Endothelial cell (in vitro differentiated cells): ENCODE measurements at places on chromosomes 6 and 20.
A peak's percentile ranks its signal among the peaks of the same experiment; 100 is the strongest.

GRCh38 chr6:120779441-120779840 is 554.8 kb downstream of the TBC1D32 start:
- no peak for DNase-seq

GRCh38 chr6:166707045-166707444 is 80.0 kb upstream of the RPS6KA2 start:
- peak; percentile 76 for DNase-seq

DNA sequence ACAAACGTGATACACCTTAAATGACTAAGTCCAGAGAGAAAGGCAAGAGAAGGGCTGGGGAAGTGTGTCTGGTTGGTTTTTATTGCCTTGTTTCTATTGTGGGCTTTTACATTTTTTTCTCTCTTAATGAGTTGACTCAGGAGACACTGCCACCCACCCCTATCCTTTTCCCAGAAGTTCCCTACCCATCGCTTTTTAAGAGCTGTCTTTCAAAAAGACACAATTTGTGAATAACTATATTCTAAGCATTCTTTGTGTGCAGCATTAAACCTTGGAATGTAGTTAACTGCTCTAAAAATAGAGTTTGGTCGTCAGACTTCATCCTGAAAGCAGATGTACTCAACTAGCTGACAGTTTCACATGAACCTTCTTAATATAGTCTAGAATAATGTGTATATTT is 174.9 kb downstream of the ISM1 start:
- DNase-seq, result no peak

DNA sequence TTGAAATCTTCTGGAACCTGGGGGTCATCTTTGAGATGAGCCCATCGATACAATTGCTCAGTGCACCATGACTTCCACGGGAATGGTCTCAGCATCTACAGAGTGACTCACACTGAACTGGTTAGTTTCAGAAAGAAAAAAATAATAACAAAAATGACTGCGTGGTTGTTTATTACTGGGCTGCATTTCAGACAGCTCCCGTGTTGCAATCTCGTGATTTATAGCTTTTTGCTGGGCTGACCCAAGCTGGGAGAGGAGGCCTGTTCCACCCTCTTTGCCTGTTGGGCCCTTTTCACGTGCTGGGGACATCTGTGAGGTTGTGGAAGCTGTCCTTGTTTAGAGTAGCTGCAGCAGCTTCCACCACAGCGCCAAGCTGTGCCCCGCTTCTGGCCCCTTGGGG is 225.5 kb downstream of the BMP7 start:
- DNase-seq, result no peak

DNA sequence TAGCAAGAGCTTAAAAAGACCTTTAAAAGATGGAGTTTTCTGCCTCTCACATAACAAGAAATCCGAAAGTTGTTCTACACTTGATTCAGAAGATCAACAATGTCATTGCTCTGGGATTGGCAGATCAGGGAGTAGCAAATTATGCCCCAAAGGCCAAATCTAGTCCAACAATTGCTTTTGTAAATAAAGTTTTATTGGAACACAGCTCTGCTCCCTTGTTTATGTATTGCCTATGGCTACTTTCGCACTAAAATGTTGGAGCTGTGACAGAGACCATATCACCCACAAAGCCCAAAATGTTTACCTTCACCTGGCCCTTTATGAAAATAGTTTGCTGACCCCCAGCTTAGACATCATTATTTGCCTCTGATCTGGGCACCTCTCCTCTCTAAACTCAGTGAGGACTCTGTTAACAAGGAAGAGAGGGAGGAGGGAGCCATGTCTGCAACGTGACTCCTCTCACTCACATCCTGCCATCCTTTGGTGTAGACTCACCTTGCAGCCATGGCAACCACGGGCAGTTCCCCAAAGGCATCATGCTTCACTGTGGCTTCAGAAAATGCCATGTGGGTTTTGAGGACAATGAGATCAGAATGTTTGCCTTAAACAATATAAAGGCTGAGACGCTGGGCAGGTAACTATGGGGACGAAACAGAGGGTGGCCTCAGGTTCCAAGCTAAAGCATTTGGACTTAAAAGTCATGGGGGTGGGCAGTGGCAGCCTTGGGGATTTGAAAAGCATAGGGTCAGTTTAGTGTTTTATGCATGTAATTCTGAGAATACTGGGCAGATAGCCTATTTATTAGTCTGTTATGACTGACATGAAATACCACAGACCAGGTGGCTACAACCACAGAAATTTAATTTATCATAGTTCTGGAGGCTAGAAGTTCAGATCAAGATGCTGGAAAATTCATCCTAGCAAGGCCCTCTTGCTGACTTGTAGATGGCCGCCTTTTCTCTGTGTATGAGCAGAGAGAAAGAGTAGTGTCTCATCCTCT is 149.7 kb upstream of the TNFAIP3 start:
- no peak for DNase-seq

GRCh38 chr20:64186071-64186598 is 21.9 kb downstream of the MYT1 start:
- DNase-seq, result no peak

DNA sequence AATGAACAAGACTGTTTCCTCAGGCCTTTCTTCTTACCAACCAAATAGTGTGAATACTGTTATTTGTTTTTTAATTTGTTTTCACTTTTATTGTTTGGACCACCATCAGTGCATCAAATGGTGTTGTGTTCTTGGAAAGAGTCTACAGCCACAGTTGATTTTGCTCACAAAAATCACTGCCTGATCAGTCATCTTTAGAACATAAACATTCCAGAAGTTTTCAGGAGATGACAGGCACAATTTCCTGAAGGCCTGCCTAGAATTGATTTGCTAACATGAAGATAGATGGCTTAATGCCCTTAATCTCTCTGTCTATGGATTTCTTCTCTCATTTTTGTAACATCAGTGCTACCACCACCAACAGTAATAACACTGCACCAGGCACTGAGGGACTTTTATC is 13.5 kb downstream of the IL22RA2 start:
- no peak for DNase-seq
